ENCODE measurements at places on chromosomes 16 and 17.

- no peak for DNase-seq
- H3K27ac ChIP-seq, result no peak overlapping the region
- H3K36me3 ChIP-seq, result no peaks in the 10 kb centered on the region
- H3K4me3 ChIP-seq, result no peak overlapping the region
- no peaks in the 10 kb centered on the region for H3K4me1 ChIP-seq
Observed at GRCh38 chr17:11880714-11881113, 116.6 kb downstream of the ZNF18 start.

DNA sequence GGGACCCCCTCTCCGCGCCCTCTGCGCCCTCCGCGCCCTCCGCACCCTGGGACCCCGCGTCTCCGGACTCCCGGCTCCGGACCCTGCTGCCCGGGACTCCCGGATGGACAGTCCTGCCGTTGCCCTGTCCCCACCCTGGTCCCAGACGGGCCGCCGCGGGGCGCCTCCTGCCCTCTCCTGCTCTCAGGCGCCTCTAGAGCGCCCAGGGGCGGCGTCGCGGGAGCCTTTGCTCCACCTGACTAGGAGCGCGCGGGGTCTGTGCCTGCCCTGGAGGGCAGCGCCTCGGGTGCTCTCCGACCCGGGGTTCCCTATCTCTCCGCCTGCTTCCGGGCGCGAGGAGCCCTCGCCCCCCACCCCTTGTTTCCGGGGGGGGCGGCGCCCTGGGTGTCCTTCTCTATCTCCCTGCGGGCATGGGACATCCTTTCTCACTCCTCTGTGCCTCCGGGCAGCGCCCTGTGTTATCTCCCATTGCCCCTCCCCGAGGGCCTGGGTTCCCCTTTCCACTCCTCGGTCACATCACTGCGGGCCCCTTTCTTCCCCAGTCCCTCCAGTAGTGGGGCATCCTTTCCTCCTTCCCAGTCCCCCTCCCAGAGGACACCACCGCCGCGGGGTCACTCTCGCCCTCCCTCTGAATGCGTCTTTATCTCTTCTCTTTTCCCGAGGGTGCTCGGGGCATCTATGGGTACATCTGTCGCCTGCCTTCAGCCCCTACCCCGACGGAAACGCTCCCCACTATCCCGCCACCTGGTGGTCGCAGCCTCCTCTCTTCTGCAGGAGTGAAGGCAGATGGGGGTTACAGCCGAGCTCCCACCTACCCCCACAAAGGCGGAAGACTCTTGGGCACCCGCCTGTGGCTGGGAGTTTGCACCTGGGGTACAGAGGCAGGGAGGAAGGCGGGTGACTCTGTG lies 875 bp downstream of the PRKCB start:
- peak; percentile 19 for DNase-seq
- H3K36me3 ChIP-seq, result no peaks in the 10 kb centered on the region
- peaks cover 87% of the 10 kb centered on the region for H3K27me3 ChIP-seq
- peaks cover 10% of the 10 kb centered on the region for H3K4me1 ChIP-seq
- H3K27ac ChIP-seq, result no peak overlapping the region
- H3K4me3 ChIP-seq, result peak overlapping the region; percentile 58

DNA sequence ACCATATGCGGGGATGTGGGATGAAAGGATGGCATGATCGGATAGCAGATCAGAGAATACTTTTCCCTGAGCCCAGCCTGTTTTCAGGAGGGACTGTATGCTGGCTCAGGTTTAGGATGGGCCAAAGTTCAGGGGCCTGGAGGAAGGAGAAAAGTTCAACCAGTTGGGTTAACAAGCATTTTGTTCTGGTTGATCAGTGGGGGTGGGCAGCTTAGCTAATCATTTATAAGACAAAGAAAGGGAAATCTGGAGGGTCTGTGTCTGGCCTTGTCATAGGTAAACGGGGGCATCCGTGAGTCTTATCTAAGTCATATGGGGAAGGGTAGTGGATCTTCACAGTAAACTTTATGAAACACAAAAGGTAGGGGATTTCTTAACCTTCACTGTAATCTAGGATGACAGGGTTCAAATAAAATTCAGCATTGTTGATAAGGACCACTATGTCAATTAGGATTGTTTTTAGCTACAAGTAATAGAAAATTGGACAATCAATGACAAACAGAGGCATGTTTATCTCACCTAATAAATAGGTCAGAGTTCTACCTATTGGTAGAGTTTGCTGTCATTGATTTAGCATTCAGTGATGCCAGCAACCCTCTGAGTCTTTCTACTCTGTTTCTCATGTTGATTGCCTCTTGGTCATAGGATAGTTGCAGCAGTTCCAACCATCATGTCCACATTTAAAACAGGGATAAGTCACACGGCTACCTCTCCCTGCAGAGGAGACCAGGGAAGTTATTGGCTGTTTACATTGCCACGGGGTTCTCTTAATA lies 11.4 kb downstream of the PCTP start:
- H3K4me1 ChIP-seq, result peaks cover 2% of the 10 kb centered on the region
- no peak overlapping the region for H3K27ac ChIP-seq
- H3K4me3 ChIP-seq, result no peak overlapping the region

DNA sequence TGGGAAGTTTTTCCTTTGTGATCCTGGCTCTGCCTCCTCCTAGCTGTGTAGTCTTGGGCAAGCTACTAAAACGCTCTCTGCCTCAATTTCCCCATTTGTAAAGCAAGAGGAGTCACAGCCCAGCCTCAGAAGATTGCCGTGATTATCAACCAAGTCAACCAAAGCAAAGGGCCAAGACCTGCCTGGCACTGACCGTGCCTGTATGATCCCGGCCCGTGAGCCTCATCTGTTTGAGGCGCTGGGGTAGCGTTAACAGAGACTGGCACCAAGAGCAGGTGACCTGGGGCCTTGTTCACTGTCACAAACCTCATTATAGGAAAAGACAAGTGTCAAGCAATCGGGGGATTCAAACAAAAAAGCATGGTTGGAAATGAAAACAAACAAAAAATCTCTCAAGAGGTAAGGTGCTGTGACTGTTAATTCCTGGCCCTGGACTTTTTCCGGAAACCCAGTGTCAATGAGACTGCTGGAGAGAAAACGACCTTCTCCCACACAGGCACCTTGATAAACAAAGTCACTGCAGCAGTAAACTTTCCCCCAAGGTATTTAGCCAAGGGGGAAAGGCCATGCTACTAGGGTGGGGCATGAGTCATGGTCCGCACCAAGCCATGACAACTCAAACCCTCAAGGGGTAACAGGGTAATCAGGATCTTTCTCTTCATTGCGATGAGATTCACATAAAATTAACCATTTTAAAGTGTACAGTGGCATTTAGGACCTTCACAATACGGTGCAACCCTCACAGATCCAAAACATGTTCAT lies 5.4 kb downstream of the MEAK7 start:
- no peak overlapping the region for H3K27ac ChIP-seq
- no peaks in the 10 kb centered on the region for H3K27me3 ChIP-seq
- no peak overlapping the region for H3K4me3 ChIP-seq
- peaks cover 46% of the 10 kb centered on the region for H3K36me3 ChIP-seq
- H3K4me1 ChIP-seq, result peaks cover 15% of the 10 kb centered on the region

- no peaks in the 10 kb centered on the region for H3K27me3 ChIP-seq
- no peaks in the 10 kb centered on the region for H3K36me3 ChIP-seq
Observed at GRCh38 chr17:10046786-10047785, 142.0 kb upstream of the RCVRN start.

- H3K27me3 ChIP-seq, result peaks cover 3% of the 10 kb centered on the region
- no peaks in the 10 kb centered on the region for H3K36me3 ChIP-seq
- peak within 1 kb of the TSS; percentile 47 for H3K27ac ChIP-seq
- H3K4me3 ChIP-seq, result peak within 1 kb of the TSS; percentile 70
- peaks cover 19% of the 10 kb centered on the region for H3K4me1 ChIP-seq
- peak; percentile 84 for DNase-seq
Observed at GRCh38 chr17:50547035-50547735, at the start of gene SPATA20. TSS of gene SPATA20 (plus strand) at chr17:50547174. CDS start at chr17:50547209, 35 bp downstream.

GRCh38 chr16:17244872-17245551 lies 225.7 kb downstream of the XYLT1 start:
- DNase-seq, result no peak
- no peak overlapping the region for H3K4me3 ChIP-seq
- H3K27me3 ChIP-seq, result peaks cover 2% of the 10 kb centered on the region
- no peak overlapping the region for H3K27ac ChIP-seq
- no peaks in the 10 kb centered on the region for H3K36me3 ChIP-seq
- H3K4me1 ChIP-seq, result peaks cover 9% of the 10 kb centered on the region

DNA sequence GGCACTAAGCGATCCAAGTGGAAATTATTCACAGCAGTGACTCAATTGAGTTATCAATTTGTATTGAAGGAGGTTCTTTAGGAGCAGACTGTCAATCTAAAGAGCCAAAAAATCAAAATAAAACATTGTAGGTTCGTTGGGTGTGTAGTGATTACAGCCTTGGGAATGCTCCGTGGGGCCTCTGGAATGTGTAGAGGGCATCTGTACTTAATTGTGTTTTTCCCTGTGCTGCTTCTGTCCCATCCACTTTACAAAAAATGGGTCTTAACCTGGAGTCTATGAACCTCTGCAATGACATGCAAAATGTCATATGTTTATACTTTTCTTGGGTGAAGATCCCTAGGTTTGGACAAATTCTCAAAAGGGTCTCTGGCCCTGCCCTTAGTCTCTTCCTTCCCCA lies 215.1 kb downstream of the CCDC182 start:
- H3K36me3 ChIP-seq, result peaks cover 2% of the 10 kb centered on the region
- DNase-seq, result no peak
- H3K4me3 ChIP-seq, result no peak overlapping the region
- peaks cover 45% of the 10 kb centered on the region for H3K4me1 ChIP-seq
- H3K27ac ChIP-seq, result peak overlapping the region; percentile 74
- H3K27me3 ChIP-seq, result no peaks in the 10 kb centered on the region

GRCh38 chr17:73800893-73801292 lies 156.6 kb upstream of the SDK2 start:
- no peak overlapping the region for H3K27ac ChIP-seq
- H3K4me3 ChIP-seq, result no peak overlapping the region
- H3K36me3 ChIP-seq, result no peaks in the 10 kb centered on the region
- peaks cover 7% of the 10 kb centered on the region for H3K4me1 ChIP-seq
- DNase-seq, result no peak

- H3K4me1 ChIP-seq, result no peaks in the 10 kb centered on the region
- no peak overlapping the region for H3K27ac ChIP-seq
- DNase-seq, result no peak
- H3K27me3 ChIP-seq, result no peaks in the 10 kb centered on the region
Observed at GRCh38 chr16:47377154-47377553, 83.7 kb downstream of the ITFG1 start.

GRCh38 chr17:70099294-70099693 lies 24.3 kb downstream of the KCNJ16 start:
- no peaks in the 10 kb centered on the region for H3K36me3 ChIP-seq
- H3K4me3 ChIP-seq, result no peak overlapping the region
- no peak overlapping the region for H3K27ac ChIP-seq
- H3K27me3 ChIP-seq, result no peaks in the 10 kb centered on the region
- DNase-seq, result no peak

- H3K4me1 ChIP-seq, result peaks cover 40% of the 10 kb centered on the region
- no peak for DNase-seq
- no peaks in the 10 kb centered on the region for H3K36me3 ChIP-seq
Observed at GRCh38 chr16:78813661-78814311, 714.3 kb downstream of the WWOX start.

GRCh38 chr17:74297941-74298340 lies 23.9 kb downstream of the DNAI2 start:
- H3K36me3 ChIP-seq, result no peaks in the 10 kb centered on the region
- peak overlapping the region; percentile 16 for H3K27ac ChIP-seq
- peaks cover 23% of the 10 kb centered on the region for H3K27me3 ChIP-seq
- peaks cover 7% of the 10 kb centered on the region for H3K4me1 ChIP-seq
- DNase-seq, result no peak

DNA sequence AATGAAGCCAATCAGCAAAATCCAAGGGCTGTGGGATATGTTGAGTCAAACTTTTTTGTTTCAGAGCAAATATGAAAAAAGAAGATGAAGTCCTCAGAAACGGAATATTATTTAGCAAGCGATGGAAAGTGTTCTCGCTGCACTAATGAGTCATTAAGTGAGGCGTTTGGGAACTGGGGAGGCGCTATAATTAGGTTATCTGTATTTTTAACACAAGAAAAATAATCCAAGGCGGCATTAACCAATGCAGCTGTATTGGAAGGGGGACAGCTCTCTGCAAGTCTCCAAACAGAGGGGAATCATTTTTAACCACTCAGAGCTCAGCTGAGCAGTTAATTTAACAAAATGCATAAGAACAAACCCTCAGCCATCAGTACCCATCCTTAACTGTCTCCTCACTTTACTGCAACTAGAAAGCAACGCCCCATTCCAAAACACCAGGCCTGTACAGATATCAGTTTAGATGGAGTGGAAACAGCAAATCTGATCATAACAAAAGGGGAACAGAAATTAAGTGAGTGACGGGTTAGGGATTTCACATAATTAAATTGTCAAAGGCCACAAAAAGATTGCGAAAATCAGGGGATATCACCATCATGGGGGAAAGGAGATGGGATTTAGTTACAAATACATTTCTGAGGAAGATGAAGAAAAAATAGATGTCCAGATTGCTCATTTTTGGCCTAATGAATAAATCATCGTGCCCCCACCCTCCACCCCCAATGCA lies 211.0 kb upstream of the TOX3 start:
- H3K4me3 ChIP-seq, result no peak overlapping the region
- H3K27ac ChIP-seq, result no peak overlapping the region
- peaks cover 2% of the 10 kb centered on the region for H3K27me3 ChIP-seq
- no peaks in the 10 kb centered on the region for H3K36me3 ChIP-seq

GRCh38 chr16:78444-79150 lies 572 bp downstream of the MPG start:
- H3K27ac ChIP-seq, result peak overlapping the region; percentile 89
- peak overlapping the region; percentile 83 for H3K4me3 ChIP-seq
- H3K36me3 ChIP-seq, result no peaks in the 10 kb centered on the region

DNA sequence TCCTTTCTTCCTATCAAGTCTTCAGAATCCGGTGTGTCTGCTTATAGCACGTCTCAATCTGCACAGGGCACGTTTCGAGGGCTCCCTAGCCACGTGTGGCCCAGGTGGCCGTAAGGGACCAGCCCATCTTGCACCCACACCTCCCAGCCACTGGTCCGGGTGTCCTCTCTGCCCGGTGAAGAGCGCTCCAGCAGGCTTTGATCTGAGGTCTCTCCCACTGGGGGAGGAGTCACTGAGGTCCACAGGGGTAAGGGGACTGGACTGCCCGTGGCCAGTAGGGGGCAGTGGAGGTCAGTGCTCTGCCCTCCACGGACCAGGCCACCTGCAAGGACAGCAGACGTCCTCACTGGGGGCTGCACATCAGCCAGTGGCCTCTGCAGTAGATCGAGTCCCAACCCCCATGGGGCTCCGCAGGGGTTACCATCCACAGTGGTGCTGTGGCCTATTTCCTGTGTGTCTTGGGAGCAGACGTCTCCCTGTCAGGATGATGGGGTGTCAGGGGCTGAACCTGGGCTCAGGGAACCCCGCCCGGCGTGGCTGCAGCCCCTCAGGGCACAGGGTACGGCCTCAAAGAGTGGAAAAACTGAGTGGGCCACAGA lies 204.1 kb upstream of the CIBAR2 start:
- H3K4me3 ChIP-seq, result no peak overlapping the region
- peaks cover 37% of the 10 kb centered on the region for H3K4me1 ChIP-seq
- H3K27me3 ChIP-seq, result no peaks in the 10 kb centered on the region
- DNase-seq, result no peak

- no peaks in the 10 kb centered on the region for H3K36me3 ChIP-seq
- no peak overlapping the region for H3K4me3 ChIP-seq
- peaks cover 8% of the 10 kb centered on the region for H3K27me3 ChIP-seq
- peaks cover 9% of the 10 kb centered on the region for H3K4me1 ChIP-seq
- no peak overlapping the region for H3K27ac ChIP-seq
Observed at GRCh38 chr16:84155226-84155625, 10.1 kb downstream of the DNAAF1 start.

Data from mesothelial cell of epicardium (in vitro differentiated cells).